T-cell (primary cell): ENCODE measurements at places on chromosomes 3 and 15. TPM values are rescaled to one million over a fixed set of nuclear protein-coding genes. Genes with fewer than 3 reads are reported as not detected.

DNA sequence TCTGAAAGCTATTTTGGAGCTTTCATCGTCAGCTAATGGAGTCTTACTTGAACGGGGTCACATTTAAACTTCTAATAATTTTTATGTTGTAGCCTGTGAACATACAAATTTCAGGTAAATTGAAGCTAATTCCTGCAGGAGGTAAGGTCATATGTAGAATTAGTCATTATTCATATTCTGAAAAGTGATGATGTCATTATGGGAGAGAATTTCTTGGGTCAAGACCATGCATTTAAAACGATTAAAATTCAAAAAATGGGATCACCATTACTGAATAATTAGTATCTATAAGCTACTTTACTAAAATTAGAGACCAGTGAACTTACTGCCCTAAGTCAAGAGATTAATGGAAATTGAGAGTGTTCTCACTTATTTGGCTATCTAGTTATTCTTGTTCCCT lies 120.4 kb downstream of the CHL1 start:
- H3K4me3 ChIP-seq: no peak overlapping the region
- H3K4me1 ChIP-seq: no peaks in the 10 kb centered on the region
- H3K27ac ChIP-seq: no peak overlapping the region
- H3K27me3 ChIP-seq: no peaks in the 10 kb centered on the region
- H3K36me3 ChIP-seq: no peaks in the 10 kb centered on the region

- H3K4me3 ChIP-seq: no peak overlapping the region
These were observed 42.4 kb downstream of the SEC22A start for GRCh38 chr3:123244128-123244527.

DNA sequence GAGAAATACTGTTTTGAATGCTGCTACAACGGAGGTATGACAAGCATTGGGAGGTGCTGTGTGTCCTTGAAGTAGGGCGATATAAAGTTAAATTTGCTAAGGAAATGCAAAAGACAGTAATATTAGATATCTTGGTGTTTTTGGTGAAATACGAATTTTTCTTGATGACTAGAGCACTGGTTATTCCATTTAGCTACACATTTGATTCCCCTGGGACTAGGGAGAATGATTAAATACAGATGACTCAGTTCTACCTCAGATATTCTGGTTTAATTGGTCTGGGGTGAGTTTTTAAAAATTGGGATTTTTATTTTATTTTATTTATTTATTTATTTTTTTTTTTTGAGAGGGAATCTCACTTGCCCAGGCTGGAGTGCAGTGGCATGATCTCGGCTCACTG lies 18.7 kb upstream of the GADL1 start:
- no peaks in the 10 kb centered on the region for H3K4me1 ChIP-seq
- no peaks in the 10 kb centered on the region for H3K36me3 ChIP-seq
- H3K27me3 ChIP-seq: no peaks in the 10 kb centered on the region
- no peak for DNase-seq
- H3K4me3 ChIP-seq: no peak overlapping the region

DNA sequence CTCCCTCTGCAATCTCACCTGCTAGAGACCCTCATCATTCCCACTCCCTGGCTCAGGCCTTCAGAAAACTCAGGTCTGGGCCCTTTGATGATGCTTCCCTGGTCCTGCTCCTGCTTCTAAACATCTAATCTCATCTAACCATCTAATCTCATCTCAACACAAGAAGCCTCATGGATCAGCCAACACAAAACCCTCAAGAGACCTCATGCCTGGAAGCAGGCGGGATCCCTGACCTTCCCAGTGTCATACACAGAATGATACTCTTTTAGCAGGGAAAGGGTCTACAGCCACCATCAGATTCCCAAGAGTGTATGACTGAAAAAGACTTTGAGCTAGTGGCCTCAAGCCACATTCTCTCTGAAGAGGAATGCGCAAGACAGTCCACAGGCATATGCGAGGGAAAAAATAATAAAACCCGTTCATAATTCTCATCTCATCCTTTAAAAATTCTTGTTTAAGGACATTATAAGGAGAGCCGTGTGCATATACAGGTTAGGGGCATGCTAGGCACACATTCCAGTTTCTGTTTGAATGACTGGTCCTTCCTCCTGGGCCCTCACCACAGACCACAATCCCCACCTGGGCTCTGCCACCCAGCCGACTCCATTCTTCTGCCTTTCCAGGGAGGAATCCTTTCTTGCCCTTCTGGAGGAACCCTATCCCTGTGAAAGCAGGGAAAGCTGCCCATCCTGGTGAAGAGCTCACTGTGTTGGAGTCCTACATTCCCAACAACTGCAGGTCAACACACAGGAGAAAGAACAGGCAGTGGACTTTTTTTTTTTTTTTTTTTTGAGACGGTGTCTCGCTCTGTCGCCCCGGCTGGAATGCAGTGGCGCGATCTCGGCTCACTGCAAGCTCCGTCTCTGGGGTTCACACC lies 2.2 kb downstream of the ZXDC start:
- peaks cover 47% of the 10 kb centered on the region for H3K4me1 ChIP-seq
- peaks cover 38% of the 10 kb centered on the region for H3K36me3 ChIP-seq
- no peak overlapping the region for H3K27ac ChIP-seq
- H3K27me3 ChIP-seq: no peaks in the 10 kb centered on the region

DNA sequence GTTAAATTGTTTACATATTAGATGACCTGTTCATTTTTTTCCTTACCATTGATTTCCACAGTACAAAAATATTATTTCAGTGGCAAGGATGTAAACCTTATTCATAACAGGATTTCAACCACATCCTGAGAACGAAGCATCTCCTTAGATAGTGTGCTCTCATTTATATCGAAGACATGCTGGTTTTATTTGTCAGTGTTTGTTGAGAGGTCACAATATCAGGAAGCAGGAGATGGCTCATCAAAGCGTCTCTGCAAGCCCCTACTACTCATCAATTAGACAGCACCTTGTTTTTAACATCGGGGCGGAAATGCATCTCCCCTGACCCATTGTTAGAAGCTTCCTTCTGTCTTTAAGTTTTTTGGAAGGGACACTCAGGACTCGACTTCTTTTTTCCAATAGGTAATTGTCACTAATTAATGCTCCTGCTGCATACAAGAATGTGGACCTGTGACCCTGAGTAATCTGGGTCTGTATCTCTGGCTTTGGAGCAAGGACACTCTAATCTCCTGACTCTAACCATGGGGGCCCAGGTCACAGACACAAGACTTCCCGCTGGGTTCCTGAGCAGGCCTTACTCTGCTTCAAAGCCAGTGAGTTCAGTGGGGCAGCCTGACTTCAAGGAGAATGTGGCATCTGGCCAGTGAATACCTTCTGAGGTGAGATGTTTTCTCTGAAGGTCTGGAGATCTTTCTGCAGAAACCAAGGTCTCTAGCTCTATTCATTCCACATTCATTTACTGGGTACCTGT lies 50.3 kb downstream of the MECOM start:
- H3K27ac ChIP-seq: no peak overlapping the region
- no peaks in the 10 kb centered on the region for H3K27me3 ChIP-seq
- no peak for DNase-seq
- no peaks in the 10 kb centered on the region for H3K36me3 ChIP-seq
- no peaks in the 10 kb centered on the region for H3K4me1 ChIP-seq

DNA sequence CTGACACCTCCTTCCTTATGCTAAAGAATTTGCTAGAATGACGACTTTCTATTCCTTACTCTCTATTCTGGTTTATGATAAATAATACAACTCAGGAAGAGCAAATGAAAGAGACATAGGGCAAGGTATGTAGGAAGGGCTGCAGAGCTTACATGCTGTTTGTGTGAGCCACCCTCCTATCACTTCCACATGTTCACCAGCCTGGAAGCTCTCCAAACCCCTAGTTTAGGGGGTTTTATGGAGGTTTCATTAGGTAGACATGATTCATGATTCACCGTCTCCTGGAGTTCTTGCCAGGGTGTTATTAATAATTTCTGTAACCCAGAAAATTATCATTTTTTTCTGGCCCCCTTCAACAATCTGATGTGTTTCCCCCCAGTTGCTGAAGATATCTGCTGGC lies 172.1 kb upstream of the COL8A1 start:
- DNase-seq: no peak
- no peaks in the 10 kb centered on the region for H3K36me3 ChIP-seq

DNA sequence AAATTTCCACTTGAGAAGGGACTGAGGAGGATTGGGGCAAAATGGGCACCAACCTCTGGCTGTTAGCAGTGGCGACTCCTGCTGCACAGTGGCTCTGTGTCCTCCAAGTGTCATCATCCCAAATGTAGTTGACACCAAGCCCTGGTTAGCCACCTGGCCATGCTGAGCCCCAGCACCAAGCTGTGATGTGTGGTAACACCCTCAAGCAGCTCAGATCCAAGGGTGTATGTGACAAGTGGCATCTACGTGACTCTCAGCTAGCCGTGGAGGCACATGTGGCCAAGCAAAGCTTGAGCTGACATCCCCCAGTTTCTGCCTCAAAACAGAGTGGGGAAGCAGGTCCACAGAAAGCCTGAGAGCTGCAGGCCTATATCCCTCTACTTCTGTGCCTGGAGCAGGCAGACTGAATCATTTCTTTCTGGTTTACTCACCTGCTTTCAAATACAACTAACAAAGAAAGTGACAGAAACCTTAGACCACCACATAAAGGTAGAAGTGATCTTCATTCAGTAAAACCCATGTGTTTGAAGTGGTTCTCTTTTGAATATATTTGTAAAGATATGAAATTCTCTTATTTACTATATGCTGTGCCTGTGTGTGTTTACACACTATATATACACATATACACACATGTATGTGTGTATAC lies 40.0 kb downstream of the FOXP1 start:
- DNase-seq: no peak
- H3K4me3 ChIP-seq: no peak overlapping the region
- H3K36me3 ChIP-seq: no peaks in the 10 kb centered on the region

GRCh38 chr3:22632536-22632935 lies 570.6 kb upstream of the UBE2E2 start:
- H3K27ac ChIP-seq: no peak overlapping the region
- H3K36me3 ChIP-seq: no peaks in the 10 kb centered on the region
- no peak overlapping the region for H3K4me3 ChIP-seq
- H3K4me1 ChIP-seq: no peaks in the 10 kb centered on the region
- H3K27me3 ChIP-seq: no peaks in the 10 kb centered on the region

DNA sequence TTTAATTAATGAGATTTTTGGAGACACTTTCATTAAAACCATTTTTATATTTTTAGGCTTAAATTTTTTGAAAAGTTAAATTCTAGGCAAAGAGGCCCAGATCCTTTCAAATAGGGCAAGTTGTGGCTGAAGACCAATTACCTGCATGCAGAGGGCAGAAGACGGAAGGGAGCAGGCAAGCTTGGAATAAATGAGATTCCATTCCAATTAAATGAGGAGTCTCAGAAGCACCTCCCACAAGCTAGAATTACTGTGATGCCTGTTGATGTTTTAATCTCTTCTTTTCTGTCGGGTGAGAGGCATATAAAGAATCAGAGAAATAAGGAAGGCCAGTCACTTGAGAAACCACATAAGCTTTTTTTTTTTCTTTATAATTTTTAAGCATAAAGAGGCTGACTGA lies 46.8 kb downstream of the KBTBD8 start:
- no peaks in the 10 kb centered on the region for H3K27me3 ChIP-seq
- H3K4me3 ChIP-seq: no peak overlapping the region
- H3K4me1 ChIP-seq: no peaks in the 10 kb centered on the region
- H3K36me3 ChIP-seq: no peaks in the 10 kb centered on the region
- DNase-seq: no peak
- H3K27ac ChIP-seq: no peak overlapping the region

DNA sequence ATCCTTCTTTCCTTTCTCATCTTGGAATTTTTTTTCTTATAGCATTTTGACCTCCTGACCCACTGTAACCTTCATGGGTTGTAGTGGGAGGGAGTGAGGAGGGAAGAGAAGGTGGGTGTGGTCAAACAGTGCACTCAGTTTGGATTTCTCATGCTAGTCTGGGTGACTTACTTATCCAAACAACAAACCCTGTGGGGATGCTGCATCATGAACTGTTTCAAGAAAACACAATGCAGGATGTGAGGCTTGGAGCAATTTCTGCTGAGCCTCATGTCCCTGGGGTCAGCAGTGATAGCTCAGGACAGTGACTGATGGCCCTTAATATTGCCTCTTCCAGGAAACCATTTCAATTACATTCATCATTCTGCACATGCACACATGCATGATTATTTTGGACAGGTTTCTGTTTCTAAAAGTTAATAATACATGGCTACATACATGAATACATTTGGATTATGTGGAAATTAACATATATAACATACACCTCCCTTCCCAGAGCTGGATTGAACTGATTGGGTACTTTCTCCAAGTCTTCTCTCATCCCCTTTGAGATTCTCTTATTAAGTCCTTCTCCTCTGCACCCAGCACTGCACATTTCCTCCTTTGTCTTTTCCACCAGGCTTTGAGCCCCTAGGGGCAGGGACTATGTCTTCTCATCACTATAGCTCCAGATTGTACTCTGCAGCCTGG lies 61.2 kb downstream of the ADAMTSL3 start:
- H3K4me1 ChIP-seq: no peaks in the 10 kb centered on the region
- H3K27me3 ChIP-seq: no peaks in the 10 kb centered on the region
- no peak for DNase-seq
- no peak overlapping the region for H3K27ac ChIP-seq
- no peak overlapping the region for H3K4me3 ChIP-seq

DNA sequence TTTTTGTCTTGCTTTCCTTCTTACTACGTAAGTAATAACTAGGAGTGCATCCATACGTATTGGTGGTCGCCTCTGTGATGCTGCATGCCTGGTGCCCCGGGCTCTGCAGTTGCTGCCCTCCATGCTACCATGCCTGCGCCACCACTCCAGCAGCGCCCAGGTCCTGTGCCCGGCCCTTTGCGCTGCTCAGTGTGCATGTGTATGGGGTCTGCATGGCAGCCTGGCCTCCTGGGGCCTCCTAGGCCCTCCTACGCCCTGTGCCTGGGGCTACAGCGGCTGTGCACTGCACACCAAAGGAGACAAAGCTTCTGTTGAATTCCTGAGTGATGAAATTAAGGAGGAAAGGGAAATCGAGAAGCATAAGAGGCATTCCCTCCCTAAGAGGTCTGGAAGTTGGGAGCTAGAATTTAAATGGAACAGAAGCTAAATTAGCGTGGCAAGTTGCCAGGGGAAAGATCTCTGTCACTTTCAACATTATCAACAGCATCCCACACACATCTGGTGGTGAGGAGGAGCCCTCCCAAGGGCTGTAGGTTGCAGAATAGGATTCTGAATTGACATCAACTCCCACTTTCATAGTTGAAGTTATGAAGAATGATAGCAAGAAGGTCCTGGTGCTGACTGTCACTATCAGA lies 275.0 kb upstream of the CHRM5 start:
- H3K27ac ChIP-seq: no peak overlapping the region
- H3K4me1 ChIP-seq: no peaks in the 10 kb centered on the region
- H3K4me3 ChIP-seq: no peak overlapping the region
- DNase-seq: no peak

- DNase-seq: no peak
- H3K27me3 ChIP-seq: no peaks in the 10 kb centered on the region
- H3K4me3 ChIP-seq: no peak overlapping the region
- H3K27ac ChIP-seq: no peak overlapping the region
- H3K4me1 ChIP-seq: no peaks in the 10 kb centered on the region
These were observed 133.6 kb downstream of the P2RY1 start for GRCh38 chr3:152968388-152969024.

Gene LMAN1L
- 0.58 TPM for total RNA-seq

Gene CTXN2
- not detected for total RNA-seq

Gene BSN
- 0.30 TPM for total RNA-seq
